ENCODE measurements at places on chromosomes 4 and X.
A peak's percentile ranks its signal among the peaks of the same experiment; 100 is the strongest.

GRCh38 chr4:17647927-17648326, 33.5 kb downstream of the MED28 start:
- no peak for DNase-seq

DNA sequence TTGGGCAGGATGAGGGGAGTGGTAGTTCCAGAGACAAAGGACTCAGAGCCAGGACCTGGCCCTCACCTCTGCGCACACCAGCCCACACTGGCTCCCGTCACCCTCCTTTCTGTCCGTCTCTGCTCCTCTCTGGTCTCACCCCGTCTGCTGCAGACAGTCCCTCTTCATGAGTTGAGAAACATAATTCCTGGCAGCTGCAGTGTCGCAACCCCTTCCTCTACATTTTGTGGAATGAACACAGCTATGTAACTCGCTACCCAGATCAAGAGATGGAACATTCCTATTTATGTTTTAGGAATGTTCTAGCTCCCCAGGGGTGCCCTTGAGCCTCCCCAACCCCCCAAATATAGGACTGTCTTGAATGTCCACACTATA, 59.3 kb downstream of the SHROOM2 start:
- DNase-seq: peak; percentile 52

DNA sequence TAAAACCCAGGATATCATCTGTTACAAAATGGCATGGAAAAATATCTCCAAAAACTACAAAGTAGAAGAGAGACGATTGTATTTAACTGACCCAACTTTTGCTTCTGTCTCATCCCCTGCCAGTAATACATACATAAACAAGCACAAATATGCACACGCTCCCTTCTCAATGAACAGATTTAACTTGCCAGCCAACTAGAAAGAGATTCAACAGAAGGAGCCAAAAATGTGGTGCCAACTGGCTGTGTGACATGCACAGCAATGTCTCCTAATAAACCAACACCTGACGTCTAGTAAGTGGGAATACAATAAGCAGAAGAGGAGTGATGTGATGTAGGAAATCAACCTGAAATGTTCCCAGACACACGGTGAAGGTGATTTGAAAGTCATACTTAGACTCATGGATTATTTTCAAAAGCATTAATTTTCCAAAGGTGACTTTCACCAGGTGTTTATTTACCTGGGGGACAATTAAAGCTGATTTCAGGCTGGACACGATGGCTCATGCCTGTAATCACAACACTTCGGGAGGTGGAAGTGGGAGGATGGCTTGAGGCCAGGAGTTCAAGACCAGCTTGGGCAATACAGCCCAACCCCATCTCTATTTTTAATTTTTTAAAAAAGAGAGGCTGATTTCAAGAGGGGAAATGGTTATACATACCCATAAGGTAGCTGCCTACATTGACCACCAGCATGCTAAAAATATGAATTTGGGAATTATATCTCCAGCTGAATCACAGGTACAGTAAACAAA, 33.7 kb downstream of the SH3RF1 start:
- no peak for DNase-seq

GRCh38 chrX:153474266-153474665, 3.9 kb upstream of the HAUS7 start:
- DNase-seq: no peak

- peak; percentile 4 for DNase-seq
Observed at GRCh38 chr4:8641931-8642650, 49.5 kb downstream of the CPZ start.

DNA sequence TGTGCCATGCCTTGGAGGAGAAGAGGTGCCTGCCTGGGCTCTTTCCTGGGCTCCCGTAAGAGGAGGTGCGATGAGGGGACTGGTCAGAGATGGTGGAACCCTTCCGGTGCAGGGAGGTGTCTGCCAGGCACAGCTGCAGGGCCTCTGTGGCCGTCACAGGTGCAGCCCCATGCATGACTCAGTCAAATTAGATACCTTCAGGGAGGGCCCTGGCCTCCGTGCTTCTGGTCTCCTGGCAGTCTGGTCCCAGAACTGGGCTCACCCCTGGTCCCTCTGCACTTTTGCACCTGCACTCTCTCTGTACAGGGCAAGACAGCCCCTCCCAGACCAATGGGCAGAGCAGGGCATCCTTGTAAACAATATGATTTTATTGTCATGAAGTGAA, 49.9 kb upstream of the LRPAP1 start:
- no peak for DNase-seq

DNA sequence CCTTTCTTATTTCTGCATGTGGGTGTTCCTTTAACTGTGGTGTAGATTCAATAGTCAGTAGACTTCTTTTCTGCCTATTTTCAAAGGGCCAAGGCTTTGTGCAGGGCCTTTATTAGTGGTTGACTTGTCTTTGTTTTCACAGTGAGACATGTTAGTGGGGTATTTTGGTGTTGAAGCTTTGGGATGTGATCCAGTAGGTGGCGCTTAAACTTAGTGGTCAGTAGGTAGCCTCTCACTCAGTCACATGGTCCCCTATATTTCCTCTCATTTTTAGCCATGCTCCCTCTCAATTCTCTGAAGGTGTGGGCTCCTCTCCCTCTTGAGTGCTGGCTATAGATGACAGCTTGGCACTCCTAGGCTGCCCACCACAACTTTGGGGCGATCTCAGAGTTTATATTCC, 23.4 kb upstream of the SLC10A7 start:
- DNase-seq: peak; percentile 25

DNA sequence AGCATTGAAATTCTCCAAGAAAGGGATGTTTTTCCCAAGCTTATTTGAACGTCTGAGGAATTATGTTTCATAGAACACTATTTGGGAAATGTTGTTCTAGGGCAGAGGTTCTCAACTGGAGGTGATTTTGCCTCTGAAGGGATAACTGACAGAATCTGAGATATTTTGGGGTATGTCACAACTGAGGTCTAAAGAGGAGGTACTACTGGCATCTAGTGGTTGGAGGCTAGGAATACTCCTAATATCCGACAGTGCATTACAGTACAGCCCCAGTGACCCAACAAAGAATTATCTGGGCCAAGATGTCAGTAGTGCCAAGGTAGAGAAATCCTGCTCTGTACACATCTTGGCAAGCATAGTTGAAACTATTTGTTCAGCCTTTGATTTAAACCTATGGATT, 6.4 kb downstream of the HSPA4L start:
- DNase-seq: no peak
